Right lobe of liver (tissue), 6 donors: ENCODE measurements at places on chromosomes 13 and 19. TPM values are rescaled to one million over a fixed set of nuclear protein-coding genes. Genes with fewer than 3 reads are reported as not detected.

DNA sequence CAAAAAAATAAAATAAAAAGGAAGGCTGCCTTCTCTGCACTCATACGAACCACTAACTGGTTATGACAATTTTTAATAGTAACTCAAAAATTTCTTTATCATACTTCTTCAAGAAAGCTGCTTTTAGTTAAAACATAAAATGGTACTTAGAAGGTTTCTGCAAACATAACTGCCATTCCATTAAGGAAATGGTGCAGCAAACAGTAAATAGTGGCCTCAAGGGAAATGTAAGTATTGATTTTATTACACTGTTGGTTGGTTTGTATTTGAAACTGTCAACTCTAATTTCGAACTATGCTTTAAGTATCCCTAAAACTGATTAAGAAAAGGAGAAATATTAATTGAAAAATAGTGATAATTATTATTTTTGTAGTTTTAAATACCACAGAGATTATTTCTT lies 278.0 kb downstream of the DACH1 start:
- no peaks in the 10 kb centered on the region for H3K4me1 ChIP-seq
- DNase-seq: no peak
- H3K27ac ChIP-seq: no peak overlapping the region
- no peaks in the 10 kb centered on the region for H3K36me3 ChIP-seq
- H3K4me3 ChIP-seq: no peak overlapping the region

GRCh38 chr13:19861762-19862161 lies 1.7 kb downstream of the ZMYM5 start:
- no peaks in the 10 kb centered on the region for H3K27me3 ChIP-seq
- peak overlapping the region; percentile 75 for H3K4me3 ChIP-seq
- peaks cover 6% of the 10 kb centered on the region for H3K4me1 ChIP-seq
- H3K36me3 ChIP-seq: no peaks in the 10 kb centered on the region
- no peak for DNase-seq

- no peaks in the 10 kb centered on the region for H3K4me1 ChIP-seq
- H3K36me3 ChIP-seq: no peaks in the 10 kb centered on the region
- no peak for DNase-seq
- H3K27me3 ChIP-seq: no peaks in the 10 kb centered on the region
- H3K27ac ChIP-seq: no peak overlapping the region
Observed at GRCh38 chr13:26468265-26468801, 89.2 kb upstream of the WASF3 start.

DNA sequence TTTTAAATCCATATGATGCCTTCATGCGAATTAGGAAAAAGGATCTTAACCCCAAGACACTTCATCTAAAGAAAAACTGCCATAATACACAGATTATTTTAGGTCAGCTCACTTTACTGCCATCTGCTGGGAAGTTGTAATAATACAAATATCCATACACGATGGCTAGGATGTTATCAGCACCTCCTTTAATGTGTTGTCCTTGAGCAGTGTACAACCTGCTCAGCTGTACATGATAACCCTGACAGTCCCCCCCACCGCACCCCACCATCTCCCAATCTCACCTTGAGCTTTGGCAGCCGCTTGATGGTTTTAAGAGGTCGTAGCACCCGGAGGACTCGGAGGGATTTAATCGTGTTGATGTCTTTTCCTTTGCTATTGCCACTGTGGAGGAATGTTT lies 112.2 kb downstream of the IER2 start:
- H3K27me3 ChIP-seq: no peaks in the 10 kb centered on the region
- no peak for DNase-seq
- H3K4me3 ChIP-seq: no peak overlapping the region
- no peaks in the 10 kb centered on the region for H3K36me3 ChIP-seq
- H3K4me1 ChIP-seq: no peaks in the 10 kb centered on the region

SGCG gene
- not detected for total RNA-seq

DNA sequence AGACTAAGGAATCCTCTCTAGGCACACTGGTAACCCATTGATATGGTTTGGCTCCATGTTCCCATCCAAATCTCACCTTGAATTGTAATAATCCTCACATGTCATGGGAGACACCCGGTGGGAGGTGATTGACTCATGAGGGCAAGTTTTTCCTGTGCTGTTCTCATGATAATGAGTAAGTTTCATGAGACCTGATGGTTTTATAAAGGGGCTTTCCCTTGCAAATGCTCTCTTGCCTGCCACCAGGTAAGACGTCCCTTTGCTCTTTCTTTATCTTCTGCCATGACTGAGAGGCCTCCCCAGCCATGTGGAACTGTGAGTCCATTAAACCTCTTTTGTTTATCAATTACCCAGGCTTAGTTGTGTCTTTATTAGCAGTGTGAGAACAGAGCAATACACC lies 81.4 kb upstream of the GPC6 start:
- H3K4me1 ChIP-seq: no peaks in the 10 kb centered on the region
- H3K27me3 ChIP-seq: no peaks in the 10 kb centered on the region
- no peak overlapping the region for H3K4me3 ChIP-seq
- no peaks in the 10 kb centered on the region for H3K36me3 ChIP-seq

DNA sequence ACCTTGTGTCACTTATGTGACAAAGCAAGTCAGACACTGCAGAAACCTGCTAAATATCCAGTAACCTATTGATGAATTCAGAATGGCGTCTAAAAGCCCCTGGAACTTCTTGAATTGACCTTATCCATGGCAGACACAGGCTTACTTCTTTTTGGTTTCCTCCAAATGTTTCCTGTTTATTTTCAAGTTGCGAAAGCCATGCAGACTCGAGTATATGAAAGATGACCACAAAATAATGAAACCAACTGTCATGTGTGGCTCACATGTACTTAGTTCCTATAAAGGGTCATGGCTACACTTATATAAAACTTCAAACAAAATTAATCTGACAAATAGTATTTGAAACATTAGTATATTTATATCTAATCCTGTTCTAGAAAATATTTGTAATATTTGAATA lies 113.1 kb upstream of the FNDC3A start:
- H3K4me3 ChIP-seq: no peak overlapping the region
- DNase-seq: no peak
- no peaks in the 10 kb centered on the region for H3K4me1 ChIP-seq
- no peaks in the 10 kb centered on the region for H3K36me3 ChIP-seq
- H3K27ac ChIP-seq: no peak overlapping the region

DNA sequence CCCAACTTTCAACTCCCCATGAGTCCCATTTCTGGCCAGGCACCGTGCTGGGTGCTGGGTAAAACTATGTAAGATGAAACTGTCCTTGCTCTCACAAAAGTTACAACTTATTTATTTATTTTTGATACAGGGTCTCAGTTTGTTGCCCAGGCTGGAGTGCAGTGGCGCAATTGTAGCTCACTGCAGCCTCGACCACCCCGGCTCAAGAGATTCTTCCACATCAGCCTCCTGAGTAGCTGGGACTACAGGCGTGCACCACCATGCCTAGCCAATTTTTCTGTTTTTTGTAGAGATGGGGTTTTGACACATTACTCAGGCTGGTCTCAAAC lies 12.9 kb upstream of the CADM4 start:
- no peaks in the 10 kb centered on the region for H3K27me3 ChIP-seq
- no peaks in the 10 kb centered on the region for H3K4me1 ChIP-seq
- no peak overlapping the region for H3K27ac ChIP-seq
- H3K36me3 ChIP-seq: no peaks in the 10 kb centered on the region
